ENCODE measurements at places on chromosomes 6 and 20. TPM values are rescaled to one million over a fixed set of nuclear protein-coding genes. Genes with fewer than 3 reads are reported as not detected.
A peak's percentile ranks its signal among the peaks of the same experiment; 100 is the strongest.

DNA sequence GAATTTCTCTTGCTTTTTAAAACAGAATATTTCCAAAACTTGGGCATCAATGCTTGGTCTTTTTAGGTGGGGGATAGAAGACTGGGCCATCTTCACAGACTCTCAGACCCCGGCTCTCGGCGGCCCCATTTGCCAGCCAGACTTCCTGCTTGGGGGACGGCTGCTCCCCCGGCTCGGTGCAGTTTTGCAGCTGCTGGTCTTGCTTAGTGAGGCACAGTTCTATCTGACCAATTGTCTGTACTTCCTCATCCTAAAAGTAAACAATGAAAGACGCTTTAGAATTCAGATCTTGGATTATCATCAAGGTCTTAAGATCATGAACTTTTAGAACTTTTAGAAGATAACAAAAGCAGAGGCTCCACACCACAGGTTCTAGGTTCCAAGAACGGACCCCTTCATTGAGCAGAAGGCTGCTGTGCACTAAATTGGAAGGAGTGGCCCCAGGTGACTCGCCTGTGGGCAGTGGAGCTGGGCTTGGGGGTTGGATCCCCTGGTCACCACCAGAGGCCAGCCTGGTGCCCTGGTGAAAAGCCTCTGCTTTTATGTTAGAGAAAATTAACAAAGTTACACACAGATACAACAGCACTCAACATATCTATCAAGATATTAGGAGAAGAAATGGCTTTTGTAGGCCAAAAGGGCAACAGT, 26.7 kb downstream of the RNASET2 start:
- no peak for DNase-seq

- DNase-seq = no peak
Observed at GRCh38 chr20:62792182-62792939, 3.9 kb upstream of the MRGBP start.

DNA sequence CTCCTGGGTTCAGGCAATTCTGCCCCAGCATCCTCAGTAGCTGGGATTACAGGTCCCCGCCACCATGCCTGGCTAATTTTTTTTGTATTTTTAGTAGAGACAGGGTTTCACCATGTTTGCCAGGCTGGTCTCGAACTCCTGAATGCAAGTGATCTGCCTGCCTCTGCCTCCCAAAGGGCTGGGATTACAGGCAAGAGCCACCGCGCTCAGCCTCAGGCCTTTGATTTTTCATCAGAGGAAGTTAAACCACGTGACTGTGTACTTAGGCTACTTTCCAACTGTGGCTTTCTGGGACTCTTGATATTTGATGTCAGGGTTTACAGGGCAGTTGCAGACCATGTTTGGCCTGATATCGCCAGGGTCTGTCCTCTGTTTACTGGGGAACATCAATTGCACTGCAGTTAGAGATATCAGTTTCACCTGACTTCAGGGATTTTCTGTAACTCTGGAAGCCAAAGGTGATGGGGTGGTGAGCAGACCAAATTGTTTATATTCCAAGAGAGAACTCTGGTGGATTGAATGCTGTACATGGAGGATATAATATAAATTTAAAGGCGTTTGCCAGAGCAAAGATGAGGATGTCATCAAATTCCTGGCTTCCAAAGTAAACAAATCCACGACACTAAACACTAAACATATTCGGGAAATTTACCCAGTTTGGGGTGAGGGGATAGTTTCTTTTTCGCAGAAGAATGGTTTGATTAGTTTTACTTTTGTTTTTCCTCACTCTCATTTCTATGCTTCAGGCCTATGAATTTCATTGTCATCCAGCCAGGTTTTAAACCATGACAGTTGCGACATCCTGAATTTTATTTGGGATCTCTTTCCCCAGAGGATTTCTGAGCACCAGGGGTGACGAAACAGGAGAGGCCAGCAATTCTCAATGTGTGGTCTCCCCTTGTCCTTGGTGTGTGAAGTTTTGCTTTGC, 4.2 kb downstream of the PSMF1 start:
- DNase-seq = peak; percentile 37

DNA sequence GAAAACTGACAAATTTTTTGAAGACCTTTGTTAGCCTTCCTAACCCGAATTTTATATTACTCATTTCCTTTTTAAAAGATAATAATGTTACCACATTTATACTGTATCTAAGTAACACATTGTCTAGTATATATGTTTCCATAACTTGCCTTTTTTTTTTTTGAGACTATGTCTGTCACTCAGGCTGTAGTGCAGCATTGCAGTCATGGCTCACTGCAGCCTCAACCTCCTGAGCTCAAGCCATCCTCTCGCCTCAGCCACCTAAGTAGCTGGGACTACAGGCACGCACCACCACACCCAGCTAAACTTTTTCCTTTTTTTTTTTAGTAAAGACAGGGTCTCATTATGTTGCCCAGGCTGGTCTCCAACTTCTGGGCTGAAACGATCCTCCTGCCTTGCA, 18.6 kb downstream of the ZNFX1 start:
- DNase-seq = no peak

GRCh38 chr6:170294298-170294730, 3.4 kb upstream of the DLL1 start:
- DNase-seq = no peak

- no peak for DNase-seq
Observed at GRCh38 chr6:161594412-161594811, 320.6 kb upstream of the AGPAT4 start.

BNIP5 gene
- total RNA-seq = not detected

RSPO3 gene
- total RNA-seq = not detected

- DNase-seq = peak; percentile 25
Observed at GRCh38 chr6:617456-618100, 39.3 kb downstream of the HUS1B start.
